ENCODE measurements at places on chromosomes 12 and 14.
A peak's percentile ranks its signal among the peaks of the same experiment; 100 is the strongest.

GRCh38 chr12:40569626-40570179 lies 122.5 kb upstream of the CNTN1 start:
- DNase-seq, result no peak

GRCh38 chr12:105482951-105483350 lies 152.5 kb downstream of the C12orf75 start:
- no peak for DNase-seq

- DNase-seq, result no peak
These were observed 175.6 kb downstream of the DUSP6 start for GRCh38 chr12:89176676-89177075.

- DNase-seq, result peak; percentile 23
These were observed 563 bp downstream of the DCP1B start for GRCh38 chr12:2003676-2004112.

- DNase-seq, result no peak
These were observed 208.2 kb upstream of the FOXN3 start for GRCh38 chr14:89625244-89625713.

DNA sequence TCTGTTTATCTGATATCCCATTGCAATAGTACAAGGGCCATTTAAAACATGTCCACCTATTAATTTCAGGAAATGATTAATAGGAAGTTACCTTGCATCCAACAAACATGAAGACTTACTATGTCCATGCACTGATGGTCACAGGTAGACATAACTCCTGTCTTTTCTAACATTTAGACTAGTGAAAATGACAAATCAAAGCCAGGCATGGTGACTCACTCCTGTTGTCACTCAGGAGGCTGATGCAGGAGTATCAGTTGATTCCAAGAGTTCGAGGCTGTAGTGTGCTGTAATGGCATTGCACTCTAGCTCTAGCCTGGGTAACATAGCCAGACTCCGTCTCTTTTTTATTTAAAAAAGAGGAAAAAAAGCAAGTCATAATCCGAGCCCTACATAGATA lies 14.8 kb downstream of the HSP90B1 start:
- no peak for DNase-seq

- DNase-seq, result no peak
These were observed 90.9 kb downstream of the GPR65 start for GRCh38 chr14:88095791-88096190.

GRCh38 chr12:6380141-6381121 lies 3.5 kb upstream of the LTBR start:
- DNase-seq, result no peak

DNA sequence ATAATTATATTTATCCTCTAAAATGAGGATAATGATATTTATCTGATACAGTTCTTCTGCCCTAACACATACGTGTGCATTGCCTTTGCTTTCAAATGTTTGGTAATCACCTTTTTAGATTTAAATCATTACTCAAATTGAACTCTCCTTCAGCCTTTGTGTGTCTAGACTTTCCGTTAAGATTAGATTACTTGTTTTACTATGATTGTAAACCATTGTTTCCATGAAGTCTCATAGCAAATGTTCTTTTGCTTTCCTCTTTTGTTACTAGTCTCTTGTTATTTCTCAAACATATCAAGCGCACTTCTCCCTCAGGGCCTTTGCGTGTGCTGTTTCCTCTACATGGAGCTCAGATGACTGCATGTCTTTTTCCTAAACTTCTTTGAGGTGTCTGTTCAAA lies 63.7 kb downstream of the ETV6 start:
- DNase-seq, result peak; percentile 40

GRCh38 chr14:69291891-69292561 lies 32.1 kb downstream of the GALNT16 start:
- no peak for DNase-seq

DNA sequence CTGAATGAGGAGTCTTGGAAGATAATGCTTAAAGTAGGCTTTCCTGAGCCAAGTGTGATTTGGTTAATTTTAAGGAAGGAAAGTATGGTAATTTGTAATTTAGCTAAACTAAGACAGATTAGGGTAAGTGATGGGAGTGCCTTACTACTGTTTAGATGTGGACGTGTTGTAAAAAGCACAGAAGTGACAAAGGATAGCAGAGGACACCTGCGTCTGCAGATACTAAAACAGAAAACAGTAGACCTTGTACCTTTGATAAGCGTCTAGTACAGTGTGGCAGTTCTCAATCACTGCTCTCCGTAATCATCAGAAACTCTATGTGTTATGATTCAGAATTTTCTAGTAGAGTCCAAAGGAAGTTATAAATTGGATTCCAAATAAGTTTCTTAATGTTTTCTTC lies 58.0 kb downstream of the MIA2 start:
- DNase-seq, result no peak

DNA sequence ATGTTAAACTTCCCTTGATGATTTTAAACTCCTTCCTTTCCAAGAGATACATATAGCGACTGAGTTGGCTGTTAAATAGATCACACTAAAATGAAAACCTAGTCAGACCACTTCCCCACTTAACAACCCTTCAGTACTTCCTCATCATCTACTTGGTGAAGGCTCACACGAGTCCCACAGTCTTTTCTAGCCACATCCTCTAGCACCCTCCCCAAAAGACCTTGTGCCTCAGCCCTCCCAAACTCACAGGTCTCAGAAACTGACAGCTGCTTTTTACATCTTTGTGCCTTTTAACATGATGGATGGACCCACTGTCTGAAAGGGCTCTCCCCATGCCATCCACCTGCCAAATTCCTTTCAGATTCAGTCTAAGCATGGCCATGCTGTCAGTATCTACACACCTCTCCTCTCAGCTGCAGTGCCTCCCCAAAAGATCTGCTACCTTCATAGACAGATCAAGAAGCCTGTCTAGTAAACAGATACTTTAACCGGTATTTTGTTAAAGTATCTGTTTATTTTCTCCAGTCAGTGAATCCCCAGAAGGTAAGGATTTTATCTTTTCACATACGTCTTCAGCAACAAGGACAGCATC lies 65.1 kb upstream of the GPHB5 start:
- peak; percentile 10 for DNase-seq

GRCh38 chr14:99596071-99596627 lies 7.9 kb downstream of the CCDC85C start:
- no peak for DNase-seq

GRCh38 chr14:93832081-93832480 lies 43.8 kb upstream of the PRIMA1 start:
- no peak for DNase-seq

- DNase-seq, result no peak
These were observed 64.5 kb downstream of the MED13L start for GRCh38 chr12:116213014-116213413.

GRCh38 chr12:38159591-38160317 lies 156.8 kb upstream of the ALG10B start:
- DNase-seq, result no peak

- peak; percentile 2 for DNase-seq
These were observed 25.4 kb downstream of the ATG14 start for GRCh38 chr14:55386037-55386808.

- DNase-seq, result no peak
These were observed 26.9 kb upstream of the GARIN2 start for GRCh38 chr14:67162385-67162784.

DNA sequence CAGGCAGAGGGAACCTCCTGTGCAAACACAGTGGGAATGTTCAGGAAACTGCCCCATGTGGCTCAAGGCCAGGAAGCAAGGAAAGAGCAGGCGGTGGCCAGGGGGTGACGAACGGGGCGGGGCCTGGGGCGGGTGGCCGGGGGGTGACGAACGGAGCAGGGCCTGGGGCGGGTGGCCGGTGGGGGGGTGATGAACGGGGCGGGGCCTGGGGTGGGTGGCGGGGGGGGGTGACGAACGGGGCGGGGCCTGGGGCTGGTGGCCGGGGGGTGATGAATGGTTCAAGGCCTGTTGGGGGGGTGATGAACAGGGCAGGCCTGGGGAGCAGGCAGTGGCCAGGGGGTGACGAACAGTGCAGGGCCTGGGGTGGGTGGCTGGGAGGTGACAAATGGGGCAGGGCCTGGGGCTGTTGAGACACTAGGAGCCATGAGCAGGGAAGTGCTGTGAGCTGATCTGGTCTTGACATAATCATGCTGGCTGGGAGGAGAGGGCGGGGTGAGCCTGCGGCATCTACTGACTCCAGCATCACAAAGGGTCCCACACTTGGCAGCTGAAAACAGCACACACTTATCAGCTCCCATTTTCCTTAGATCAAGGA lies 62.7 kb upstream of the FBRSL1 start:
- DNase-seq, result no peak

GRCh38 chr12:26113181-26113654 lies 11.6 kb downstream of the BHLHE41 start:
- peak; percentile 51 for DNase-seq

GRCh38 chr12:62260733-62261683 lies 804 bp downstream of the USP15 start:
- peak; percentile 72 for DNase-seq

DNA sequence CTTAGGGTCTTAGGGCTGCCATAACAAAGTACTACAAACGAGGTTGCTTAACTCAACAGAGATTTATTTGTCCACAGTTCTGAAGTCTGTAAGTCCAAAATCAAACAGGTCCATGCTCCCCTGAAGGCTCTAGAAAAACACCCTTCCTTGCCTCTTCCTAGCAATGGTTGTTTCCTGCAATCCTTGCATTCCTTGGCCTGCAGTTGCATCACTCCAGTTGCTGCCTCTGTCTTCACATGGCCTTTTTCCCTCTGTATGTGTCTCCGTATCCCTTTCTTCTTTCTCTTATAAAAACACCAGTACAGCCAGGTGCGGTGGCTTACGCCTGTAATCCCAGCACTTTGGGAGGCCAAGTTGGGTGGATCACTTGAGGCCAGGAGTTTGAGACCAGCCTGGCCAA lies 17.4 kb downstream of the KCNMB4 start:
- DNase-seq, result no peak

GRCh38 chr12:105721051-105721825 lies 390.7 kb downstream of the C12orf75 start:
- DNase-seq, result no peak

DNA sequence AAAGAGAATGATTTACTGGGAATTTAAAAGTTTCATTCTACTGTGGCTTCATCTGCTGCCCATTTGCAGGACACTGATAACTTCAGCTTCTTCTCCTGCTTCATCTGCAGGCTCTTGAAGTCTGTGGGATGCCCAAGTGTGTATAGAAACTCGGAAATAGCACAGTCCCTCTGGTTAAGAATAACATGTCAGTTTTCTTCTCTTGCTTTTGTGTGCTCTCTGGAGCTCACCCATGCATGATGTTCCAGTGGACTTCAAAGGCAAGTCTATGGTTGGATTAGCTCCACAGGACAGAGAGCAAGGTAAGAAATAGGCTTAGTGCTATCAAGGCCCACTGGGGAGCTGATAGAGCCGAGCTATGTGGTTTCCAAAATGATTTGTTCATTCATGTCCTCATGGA lies 13.7 kb downstream of the RMST start:
- DNase-seq, result no peak

GRCh38 chr12:8088574-8088973 lies 6.5 kb downstream of the NECAP1 start:
- peak; percentile 37 for DNase-seq

- peak; percentile 17 for DNase-seq
These were observed 260.4 kb upstream of the PPFIA2 start for GRCh38 chr12:82019533-82019932.

DNA sequence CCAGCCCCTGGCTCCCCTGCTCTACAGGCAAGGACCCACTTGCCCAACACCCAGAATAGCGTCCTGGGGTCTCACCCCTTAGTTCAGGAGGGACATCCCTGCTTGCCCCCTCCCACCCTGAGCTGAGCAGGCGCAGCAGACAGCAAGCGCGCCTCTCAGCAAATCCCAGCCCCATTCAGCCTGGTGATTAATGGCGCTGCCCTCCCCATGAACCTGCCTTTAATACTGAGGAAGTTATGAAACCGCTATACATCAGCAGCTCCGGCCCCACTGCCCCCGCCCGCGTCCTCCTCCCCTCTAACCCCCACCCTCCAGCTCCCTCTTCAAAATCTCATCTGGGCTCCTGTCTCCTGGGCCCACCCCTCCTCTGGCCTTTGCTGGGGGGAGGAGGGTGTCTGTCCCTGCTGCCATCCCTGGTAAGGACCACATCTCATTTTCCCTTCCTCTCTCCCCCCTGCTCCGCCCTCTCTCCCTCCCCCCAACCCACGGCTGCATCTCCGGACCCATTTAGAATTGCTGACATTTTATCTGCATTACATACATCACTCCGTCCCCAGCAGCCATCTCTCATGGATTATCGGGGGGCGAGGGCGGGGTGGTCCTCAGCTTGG lies 7.1 kb upstream of the SMUG1 start:
- peak; percentile 67 for DNase-seq

DNA sequence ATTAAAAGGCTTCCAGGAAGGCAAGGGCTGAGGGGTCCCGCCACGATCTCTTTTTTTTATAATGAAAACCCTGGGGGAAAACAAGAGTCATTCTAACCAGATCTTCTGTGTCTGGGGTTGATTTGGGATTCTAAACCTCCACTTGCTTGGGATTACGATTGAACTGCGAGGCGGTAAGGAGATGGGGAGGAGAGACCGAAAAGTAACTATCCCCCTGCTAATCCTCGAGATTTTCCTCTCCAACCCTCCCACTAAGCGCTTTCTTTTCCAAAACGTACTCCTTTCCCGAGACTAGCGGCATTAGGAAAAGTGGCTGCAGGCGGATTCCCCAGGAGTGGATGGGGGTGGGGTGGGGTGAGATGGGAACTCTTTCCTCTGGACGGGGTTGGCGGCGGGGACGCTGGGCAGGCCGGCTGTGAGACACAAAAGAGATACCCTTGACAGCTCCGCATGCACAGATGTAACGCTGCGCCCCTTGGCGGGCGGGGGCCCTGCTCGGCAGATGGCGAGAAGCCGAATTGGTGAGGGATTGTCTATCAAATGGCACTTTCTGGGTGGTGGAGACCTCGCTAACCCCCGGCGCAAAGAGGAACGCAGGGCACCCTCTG lies 830 bp upstream of the SRRM4 start:
- DNase-seq, result no peak

DNA sequence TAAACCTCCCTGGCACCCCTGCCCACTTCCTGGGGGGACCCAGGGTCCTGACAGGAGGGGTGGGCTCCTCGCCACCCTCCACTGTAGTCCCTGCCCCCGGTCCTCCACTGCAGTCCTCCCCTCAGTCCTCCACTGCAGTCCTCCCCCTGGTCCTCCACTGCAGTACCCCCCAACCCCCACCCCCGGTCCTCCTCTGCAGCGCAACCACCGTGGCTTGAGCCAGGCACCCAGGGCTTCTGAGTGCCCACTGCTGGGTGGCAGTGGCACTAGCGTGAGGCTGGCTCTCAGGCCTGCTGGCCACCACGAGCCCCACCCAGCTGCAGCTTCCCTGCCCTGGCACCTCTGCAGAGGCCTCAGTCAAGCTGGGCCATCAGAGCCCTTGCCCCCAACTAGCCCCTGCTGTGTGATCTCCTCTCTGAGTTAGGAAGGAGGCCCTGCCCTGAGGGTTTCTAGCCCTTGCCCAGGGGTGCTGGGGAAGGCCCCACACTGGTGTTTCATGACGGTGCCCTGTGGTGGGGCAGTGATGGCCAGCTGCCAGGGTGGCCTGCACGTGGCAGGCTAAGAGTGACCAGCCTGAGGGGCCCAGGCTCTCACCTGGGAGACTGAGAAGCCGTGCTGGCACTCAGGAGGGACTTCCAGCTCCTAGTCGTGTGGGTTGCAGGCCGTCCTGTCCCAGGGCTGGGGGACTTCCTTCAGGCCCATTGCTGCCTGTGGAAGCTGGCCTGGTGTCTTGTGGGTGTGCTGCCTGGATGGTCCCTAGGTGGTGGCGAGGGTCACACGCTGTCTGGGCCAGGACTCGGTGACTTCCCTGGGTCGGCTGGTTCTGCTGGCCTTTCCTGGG lies 9.7 kb downstream of the CEP170B start:
- DNase-seq, result no peak

- DNase-seq, result no peak
These were observed 4.4 kb downstream of the DLK1 start for GRCh38 chr14:100731011-100731670.

Measured in inflammatory macrophage treated with lipopolysaccharide for 4 hours (primary cell).